ENCODE measurements at places on chromosomes 16 and 17.

DNA sequence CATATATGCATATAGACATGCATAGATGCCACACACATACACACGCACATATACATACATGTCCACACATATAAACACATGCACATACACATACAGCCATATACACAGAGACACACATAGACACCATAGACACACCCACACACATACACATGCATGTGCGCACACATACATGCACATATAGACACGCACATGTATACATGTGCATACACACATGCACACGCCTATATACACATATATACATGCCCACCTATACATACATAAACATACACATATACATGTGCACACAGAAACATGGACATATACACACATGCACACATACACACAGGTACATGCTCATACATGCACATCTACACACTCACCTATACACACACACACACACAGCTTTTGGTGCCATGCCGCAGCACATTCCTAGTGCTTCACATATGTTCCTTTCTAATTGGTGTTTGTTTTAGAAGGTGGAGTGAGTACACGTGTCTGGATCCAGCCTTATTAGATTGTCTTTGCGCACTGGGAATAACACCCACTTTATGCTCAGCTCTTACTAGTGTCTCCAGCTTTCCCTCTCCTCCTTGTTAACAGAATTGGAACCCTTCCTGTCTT, 198.0 kb downstream of the RPTOR start:
- DNase-seq = no peak

GRCh38 chr16:24686678-24687077, 42.8 kb upstream of the TNRC6A start:
- no peak for DNase-seq

DNA sequence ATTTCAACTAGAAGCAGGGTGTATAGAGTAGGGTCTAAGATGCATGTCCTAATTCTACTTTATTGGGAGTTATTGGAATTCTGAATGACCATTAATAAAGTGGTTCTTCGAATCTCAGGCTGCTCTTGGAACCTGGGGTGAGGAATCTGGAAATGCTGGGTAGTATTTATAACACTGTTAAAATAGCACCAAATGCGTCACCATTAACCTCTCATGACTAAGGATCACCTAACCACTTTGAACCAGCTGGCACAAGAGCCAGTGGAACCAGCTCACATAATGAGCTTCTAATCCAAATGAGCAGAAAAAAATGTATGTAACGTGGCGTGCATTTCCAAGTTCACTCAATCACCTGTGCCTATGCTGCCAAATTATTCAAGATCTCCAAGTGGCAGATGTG, 281.7 kb downstream of the GRIN2A start:
- no peak for DNase-seq

GRCh38 chr16:54123766-54124165, 162.8 kb downstream of the IRX3 start:
- DNase-seq = no peak

DNA sequence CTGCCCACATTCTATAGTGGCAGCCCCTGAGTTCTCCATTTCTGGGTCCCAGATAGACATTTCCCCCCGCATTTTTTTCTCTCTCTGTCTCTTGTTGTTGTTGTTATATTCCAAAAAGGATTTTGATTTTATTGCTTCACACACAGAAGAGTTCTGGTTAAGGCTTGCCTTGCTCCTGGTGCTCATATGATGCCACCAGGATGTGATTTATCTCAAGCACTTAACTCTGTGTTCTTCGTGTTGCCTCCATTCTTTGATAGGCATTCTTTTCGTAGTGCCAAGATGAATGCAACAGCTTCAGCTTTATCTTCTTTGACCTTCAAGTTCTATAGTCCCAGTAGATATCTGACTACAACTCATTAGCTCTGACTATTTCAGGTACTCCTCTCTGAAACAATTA, 9.1 kb downstream of the ITGA3 start:
- DNase-seq = no peak

- no peak for DNase-seq
Observed at GRCh38 chr16:84913315-84913714, 93.5 kb downstream of the CRISPLD2 start.

- no peak for DNase-seq
Observed at GRCh38 chr17:31061678-31062077, 33.1 kb upstream of the NF1 start.

DNA sequence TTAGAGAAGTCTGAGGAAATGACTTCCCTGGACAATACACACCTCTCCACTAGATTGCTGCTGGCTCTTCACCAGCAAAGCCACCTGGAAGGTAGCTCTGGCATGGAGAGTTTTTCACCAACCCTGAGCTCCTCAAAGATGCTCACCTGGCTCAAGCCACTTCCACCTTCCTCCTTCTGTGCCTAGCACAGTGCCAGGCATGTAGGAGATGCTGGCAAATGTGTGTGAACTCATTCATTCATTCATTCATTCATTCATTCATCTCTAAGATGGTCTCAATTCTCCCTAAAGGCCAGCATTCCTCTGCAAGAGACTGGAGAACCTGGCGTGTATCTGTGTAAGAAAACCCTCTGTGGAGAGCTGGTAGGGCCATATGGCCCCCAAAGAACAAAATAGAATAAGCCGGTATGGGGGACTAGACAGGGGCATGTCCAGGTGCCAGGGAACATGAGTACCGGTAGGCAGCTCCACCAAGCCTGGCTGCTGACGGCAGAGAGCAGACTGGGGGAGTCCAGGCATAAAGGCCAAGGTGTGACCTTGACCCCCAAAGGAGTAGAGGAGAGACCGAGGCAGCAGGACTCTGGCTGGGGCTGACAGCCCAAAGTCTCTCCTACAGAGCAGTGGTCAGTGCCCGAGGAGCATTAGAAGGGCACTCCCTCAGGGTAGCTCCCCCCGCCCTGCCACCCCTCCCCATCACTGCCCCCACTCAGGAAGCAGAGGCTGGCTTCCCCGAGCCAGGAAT, 132.2 kb upstream of the TNRC6C start:
- no peak for DNase-seq

All from frontal cortex (tissue), 4 donors.